ENCODE measurements at places on chromosomes 7 and 10.

DNA sequence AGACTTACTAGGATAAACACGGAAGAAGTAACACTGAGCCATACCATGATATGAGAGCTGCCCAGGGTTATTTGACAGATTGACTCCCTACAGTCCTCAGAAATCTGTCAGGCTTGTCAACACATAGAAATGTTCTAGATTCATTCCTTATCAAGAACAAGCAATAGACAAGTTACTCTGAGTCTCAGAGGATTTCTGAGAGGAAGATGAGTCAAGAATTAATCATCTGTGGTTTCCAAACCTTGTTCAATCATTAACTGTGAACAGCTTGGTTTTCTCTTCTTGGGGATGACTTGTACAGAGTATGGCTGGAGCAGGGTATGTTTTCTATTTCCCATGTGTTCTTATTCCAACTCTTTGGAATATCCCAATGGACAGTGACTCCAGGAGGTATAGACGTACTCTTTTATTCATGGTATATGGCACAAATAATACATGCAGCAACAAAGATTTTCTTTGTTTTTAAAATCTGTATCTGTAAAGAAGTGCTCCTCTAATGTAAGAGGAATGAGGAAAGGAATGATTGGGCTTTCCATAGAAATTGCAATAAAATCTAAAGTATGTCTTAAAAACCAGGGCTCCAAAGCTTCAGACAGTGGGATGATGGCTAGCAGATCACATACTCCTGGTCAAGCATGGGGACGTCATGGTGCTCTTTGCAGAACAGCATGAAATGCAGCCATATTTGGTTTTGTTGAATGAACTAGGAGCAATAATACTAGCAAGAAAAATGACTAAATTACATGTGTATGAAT lies 11.9 kb upstream of the SFR1 start:
- no peak for DNase-seq

- no peak for DNase-seq
Observed at GRCh38 chr10:126569513-126570244, 100.8 kb downstream of the C10orf90 start.

DNA sequence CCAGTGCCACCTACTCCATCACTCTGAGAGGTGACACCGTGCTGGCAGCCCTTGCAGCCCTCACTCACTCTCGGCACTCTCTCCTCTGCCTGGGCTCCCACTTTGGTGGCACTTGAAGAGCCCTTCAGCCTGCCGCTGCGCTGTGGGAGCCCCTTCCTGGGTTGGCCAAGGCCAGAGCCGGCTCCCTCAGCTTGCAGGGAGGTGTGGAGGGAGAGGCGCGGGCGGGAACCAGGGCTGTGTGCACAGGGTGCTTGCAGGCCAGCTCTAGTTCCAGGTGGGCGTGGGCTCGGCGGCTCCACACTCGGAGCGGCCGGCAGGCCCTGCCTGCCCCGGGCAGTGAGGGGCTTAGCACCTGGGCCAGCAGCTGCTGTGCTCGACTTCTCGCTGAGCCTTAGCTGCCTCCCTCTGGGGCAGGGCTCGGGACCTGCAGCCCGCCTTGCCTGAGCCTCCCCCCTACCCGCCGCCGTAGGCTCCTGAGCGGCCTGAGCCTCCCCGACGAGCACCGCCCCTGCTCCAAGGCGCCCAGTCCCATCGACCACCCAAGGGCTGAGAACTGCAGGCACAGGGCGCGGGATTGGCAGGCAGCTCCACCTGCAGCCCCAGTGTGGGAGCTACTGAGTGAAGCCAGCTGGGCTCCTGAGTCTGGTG lies 48.7 kb upstream of the SLC35G1 start:
- no peak for DNase-seq

DNA sequence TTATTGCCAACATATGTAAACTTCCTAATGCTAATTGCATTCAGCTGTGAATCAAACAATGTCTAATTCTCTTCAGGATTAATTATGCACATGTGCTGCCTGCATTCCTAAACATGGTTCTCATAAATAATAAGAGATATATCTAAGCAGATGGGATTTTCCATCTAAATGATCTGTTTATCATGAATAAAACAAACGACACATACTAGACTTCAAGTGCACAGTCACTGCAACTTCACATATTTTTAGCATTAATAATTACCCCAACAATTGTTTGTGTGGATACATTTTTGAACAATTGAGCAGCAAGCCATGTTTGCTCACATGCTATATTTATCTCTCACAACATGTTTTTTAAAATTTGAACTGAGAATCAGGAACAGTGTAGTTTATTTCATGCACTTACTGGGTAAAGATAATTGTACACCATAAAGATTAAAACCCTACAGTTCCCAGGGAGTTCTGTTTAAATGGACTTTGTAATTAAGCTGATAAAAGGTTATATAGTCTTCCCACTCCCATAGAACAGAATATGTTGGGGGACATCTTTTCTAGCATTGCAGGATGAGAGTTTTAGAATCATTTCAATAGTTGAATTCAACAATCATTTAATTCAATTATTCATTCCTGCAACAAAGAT lies 378.5 kb downstream of the MDFIC start:
- no peak for DNase-seq

DNA sequence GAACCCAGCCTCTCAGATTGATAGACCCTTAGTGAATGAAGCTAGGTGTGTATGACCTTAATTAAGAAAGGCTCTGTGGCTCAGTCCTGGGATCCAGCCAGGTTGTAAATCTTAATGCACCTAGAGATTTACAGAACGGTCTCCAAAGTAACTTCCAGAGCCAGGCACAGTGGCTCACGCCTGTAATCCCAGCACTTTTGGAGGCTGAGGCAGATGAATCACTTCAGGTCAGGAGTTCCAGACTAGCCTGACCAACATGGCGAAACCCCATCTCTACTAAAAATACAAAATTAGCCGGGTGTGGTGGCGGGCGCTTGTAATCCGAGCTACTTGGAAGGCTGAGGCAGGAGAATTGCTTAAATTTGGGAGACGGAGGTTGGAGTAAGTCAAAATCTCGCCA lies 24.3 kb downstream of the CALHM2 start:
- DNase-seq: no peak

DNA sequence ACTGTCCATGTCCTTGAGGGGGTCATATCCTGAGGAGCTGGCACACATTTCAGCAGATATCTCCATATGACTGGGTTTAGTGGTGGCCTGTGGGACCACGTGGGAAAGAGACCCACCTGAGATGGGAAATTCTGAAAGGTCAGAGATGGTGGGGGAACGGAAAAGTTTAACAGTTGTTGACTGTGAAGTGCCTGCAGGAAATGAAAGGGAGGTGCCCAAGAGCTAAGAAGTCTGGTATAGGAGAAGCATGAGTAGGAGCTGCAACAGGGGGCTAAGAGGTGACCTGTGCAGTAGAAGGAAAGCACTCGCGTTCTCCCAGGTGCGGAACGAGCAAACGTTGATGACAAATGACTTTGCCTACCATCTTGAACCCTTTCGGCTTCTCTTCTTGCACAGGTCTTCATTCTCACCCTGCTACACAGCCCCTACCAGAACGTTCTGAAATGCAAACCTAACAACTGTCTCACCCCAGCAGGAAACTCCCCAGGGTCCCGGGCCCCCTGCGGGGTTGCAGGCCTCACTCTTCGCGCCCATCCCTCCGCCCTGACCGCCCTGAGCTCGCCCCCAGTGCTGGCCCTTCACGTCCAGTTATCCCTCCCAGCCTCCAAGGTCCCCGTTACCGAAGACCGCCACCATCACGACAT lies 9.8 kb upstream of the FXYD4 start:
- no peak for DNase-seq

DNA sequence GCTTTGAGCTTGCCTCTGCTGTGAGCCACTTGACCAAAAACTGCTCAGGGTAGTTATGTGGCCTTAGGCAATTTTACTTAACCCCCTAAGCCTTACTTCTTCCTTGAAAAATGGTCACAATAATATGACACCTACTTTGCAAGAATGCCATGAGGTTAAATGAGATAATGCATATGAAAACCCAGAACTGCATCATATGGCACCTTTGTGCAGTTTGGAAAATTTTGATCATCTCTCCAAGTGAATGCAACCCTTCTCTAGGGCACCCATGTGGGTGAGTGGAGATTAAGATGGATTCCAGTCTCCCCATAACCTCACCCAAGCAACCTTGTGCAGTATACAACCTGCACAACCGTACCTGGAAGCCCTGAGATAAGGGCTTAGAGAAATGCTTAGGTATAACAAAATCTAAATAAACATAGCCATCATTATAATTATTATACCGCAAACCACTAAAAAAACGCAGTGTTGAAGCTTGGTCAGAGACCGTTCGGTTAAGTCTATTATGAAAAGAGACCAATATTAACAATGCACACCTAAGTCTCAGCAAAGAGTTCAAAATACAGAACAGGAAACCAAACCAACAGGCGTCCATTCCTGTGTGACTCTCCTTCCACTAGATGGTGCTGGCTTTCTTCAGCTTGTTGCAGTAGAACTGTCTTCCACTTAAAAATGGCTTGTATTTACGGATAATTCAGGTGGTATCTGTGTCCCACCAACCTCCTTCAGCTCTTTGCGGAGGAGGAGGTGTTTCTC lies 21.0 kb upstream of the ASB15 start:
- DNase-seq: peak; percentile 7

DNA sequence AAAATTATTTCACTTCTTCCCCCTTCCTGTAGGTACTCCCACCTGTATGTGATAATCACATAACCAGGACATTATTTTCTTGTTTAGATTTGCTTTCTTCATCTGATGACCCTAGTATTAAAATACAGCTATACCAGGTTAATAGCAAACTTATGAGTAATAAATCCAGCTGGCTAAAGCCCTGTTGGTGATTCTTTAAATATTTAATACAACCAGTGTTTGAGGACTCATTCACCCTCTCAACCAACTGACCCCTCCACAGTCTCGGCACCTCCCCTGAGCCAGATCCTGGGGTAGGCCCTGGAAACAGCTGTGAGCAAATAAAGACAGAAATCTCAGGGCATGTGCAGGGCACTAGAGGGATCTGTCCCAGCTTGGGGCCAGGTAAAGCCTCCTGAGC lies 58.5 kb downstream of the BLNK start:
- DNase-seq: no peak

- DNase-seq: peak; percentile 63
Observed at GRCh38 chr10:124647421-124648130, 96.6 kb downstream of the FAM53B start.

DNA sequence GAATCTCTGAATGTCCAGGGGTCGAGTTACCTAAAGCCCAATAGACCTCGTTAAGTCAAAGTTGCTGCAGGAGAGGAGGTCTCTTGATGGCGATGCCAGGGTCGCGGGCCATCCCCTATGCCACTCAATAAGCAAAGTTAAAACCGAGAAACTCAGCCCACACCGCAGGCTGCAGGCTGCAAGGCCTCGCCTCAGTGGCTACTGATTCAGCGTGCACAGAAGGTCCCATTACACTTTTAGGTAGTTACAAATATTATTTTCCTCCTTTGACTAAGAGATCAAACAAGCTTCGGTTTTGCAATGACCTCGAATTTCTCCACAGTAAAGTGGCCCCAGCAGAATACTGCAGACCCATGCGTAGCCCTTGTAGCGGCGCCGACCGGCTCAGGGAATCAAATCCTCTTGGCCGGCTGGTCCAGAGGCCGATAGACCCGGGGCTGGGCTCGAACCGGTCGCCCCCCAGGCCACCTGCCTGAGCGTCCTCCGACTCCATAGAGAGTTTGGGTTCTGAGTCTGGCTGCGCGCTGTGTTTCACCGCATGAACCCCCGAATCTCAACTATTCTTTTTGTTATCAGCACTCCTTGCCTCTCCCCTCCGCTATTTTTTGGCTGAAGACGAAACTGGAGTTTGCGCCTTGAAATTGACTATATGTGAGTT lies 2.3 kb downstream of the C1QL3 start:
- DNase-seq: peak; percentile 33

DNA sequence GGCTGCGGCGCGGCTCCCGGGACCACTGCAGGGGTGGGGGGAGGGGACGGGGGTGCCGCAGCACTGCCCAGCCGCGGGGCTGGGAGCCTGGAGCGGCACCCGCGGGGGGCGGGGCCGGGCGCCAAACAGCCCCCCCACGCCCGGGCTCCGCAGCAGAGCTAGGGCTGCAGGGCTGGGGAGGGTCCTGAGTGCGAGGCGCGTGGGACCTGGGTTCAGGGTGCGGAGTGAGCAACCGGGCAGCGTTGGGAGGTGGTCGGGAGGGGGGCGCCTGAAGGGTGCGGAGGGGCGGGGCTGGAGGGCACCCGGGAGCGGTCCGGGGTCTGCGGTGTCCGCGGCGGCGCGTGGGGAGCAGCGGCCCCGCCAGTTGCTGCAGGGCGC lies 528 bp downstream of the CAMK2G start:
- peak; percentile 91 for DNase-seq

- DNase-seq: no peak
Observed at GRCh38 chr7:117375380-117375779, 51.9 kb downstream of the ASZ1 start.

GRCh38 chr7:128672927-128673517 lies 930 bp downstream of the GARIN1A start:
- DNase-seq: peak; percentile 72

- no peak for DNase-seq
Observed at GRCh38 chr10:112184379-112184778, 814 bp upstream of the GPAM start.

GRCh38 chr10:43070121-43071085 lies 6.5 kb upstream of the RET start:
- DNase-seq: peak; percentile 81

Data from H7 (cell line).